ENCODE measurements at places on chromosomes 2 and 18.
A peak's percentile ranks its signal among the peaks of the same experiment; 100 is the strongest.

GRCh38 chr2:217383620-217384019, 523.8 kb upstream of the TNP1 start:
- no peak for DNase-seq

- no peak for DNase-seq
Observed at GRCh38 chr2:165778653-165779451, 15.2 kb downstream of the GALNT3 start.

- no peak for DNase-seq
Observed at GRCh38 chr2:128665113-128665512, 346.4 kb upstream of the HS6ST1 start.

DNA sequence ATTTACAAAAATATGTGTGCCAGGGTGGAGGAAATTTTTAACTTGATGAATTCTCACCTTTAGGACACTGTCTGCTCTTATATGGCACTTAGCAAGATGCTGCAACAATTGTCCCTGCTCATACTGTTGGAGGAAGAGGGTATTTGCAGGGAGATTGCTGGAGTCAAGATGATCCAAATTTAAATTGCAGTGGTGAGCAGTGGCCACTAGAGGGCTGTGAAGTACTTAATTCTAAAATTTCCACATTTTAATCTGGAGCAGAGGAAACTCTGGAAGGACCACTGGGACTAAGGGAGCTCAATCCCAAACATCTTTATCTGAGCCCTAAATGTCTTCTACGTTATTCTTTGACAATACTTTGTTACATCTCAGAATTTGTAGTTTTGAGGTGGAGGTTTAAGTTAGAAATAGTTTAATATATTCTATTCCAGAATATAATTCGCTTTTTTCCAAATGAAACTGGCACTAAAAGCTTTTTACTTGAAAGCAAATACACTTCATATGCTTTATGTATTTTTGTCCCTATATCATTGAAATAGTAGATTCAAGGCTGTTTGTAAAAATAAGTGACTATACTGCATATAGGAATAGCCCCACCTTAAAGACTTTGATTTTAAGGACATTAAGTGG, 33.0 kb upstream of the PTH2R start:
- peak; percentile 49 for DNase-seq

DNA sequence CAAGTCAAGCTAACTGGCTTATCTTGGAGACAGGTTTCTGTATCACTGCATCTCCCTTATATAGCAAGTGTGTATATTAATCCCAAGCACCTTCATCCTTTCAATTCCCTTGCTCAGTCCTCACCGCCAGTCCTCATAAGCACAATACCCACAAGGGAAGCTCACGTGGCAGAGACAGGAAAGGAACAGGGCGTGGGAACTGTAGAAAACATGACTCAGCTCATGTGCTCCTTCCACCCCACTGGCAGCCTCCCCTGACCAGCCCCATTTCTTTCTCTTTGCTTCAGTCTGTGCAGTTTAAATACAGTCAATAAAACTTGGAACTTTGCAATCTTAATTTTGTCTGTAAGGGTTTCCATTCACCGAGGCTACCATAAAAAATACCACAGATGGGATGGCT, 36.5 kb upstream of the CDH19 start:
- DNase-seq = no peak

DNA sequence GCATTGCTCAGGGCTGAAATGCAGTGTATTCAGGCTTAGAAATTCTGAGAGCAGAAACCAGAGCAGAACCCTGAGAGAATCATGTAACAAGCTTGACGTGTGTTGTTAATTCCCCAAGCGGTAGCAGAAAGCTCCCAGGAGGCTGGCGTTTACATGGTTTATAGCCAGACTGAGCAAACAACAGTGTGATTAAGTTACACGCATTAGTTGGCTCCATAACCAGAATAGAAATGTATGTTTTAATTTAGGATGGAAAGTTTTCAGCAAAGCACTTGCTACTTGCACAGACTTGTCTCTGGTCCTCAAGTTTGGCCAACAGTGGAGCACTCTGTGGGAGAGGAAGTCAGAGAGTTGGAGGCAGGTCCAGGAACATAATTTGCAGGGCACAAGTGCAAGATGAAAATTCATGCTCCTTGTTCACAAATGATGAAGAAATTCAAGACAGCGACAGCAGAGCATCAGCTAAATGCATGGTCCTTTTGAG, 69.3 kb downstream of the MAPK4 start:
- DNase-seq = no peak

- no peak for DNase-seq
Observed at GRCh38 chr18:57812126-57812477, 9.0 kb upstream of the ATP8B1 start.

DNA sequence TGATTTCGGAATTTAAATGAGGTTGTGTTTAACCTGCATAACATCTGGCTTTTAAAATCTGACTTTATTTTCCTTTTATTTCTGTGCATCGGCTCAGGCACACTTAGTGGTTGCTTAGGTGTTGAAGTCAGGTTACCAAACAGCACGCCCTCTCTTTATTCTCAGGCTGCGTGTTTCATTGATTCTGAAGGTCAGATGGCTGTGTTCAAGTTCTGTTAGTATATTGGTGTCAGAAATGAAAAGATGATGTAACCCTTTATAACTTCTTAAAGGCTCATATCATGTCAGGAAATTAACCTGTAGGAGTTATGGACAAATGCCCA, 246.5 kb downstream of the LDLRAD4 start:
- DNase-seq = no peak

DNA sequence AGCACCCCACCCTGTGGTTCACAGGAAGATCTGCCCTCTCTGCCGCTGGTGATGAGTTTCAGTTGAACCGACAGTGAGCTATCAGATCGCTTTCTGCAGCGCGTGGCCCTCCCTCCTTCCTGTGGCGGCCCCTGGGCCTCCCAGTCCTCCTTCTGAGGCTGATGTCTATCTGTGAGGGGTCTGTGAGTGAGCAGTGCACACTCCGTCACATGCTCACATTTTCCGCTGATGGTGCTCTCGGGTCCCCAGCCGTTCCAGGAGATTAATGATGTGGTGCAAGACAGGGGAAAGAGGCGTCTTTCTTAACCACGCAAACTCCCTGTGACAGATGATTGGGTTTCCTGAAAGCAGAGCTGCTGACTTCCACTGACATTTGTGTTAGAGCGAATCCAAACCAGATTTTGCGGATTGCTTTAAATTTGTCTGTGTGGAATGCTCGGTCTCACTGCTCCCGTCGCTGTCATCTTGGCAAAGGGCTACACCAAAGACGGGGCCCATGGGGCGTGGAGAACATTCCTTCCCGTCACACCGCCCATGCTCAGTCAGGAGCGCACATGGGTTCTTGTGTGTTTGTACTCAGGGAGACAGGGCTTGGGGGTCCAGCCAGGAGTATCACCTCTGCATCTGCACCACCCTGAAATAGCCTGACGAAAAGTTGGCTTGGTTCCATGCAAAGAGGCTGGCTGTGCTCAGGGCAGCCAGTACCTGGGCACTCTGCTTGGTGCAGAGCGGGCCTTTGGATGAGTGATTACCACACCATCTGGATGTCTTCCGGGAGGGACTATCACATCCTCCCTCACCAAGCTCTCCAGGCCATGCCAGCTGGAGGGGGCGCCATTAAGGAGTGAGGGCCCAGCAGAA, 154.7 kb upstream of the HS6ST1 start:
- DNase-seq = no peak

GRCh38 chr2:149470046-149470445, 117.5 kb downstream of the MMADHC start:
- no peak for DNase-seq

GRCh38 chr2:233053928-233054784, 6.0 kb upstream of the INPP5D start:
- DNase-seq = peak; percentile 72

DNA sequence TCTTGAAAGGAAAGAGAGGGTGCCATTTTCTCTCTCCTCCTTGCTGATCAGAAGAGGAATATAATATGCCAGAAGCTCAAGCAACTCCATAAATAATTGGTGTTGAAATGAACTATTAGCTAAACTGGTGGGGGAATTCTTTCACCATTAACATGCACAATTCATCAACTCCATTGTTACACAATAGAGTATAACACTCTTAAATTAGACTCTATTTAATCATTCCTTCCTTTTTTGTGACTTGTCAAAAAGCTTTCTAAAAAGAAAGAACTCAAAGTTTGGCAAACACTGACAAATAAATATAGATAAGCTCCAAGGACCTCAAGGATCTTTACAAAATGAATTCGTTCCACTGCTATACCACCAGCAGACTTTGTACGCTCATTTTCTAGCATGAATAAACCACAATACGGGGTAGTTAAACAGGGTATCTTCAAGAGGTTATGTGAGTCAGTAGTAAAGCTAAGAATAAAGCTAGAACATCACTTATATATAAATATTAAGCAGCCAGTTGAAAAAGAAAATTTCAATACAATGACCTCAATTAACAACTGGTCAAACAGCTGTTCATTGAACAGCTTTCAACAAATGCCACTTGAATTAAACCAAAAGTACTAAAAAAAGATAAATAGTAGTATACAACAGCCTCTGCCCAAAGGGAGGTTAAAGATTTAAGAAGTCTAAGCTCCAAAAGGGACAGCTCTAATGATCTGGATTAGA, 6.4 kb downstream of the TRAK2 start:
- no peak for DNase-seq

GRCh38 chr18:33212363-33212762, 228.2 kb downstream of the CCDC178 start:
- no peak for DNase-seq

- no peak for DNase-seq
Observed at GRCh38 chr2:149732730-149733290, 145.2 kb upstream of the MMADHC start.

Measured in neural crest cell (in vitro differentiated cells).